ENCODE measurements at places on chromosomes 7 and 10.

GRCh38 chr10:72081772-72082590 lies 6.4 kb downstream of the SPOCK2 start:
- DNase-seq, result no peak

DNA sequence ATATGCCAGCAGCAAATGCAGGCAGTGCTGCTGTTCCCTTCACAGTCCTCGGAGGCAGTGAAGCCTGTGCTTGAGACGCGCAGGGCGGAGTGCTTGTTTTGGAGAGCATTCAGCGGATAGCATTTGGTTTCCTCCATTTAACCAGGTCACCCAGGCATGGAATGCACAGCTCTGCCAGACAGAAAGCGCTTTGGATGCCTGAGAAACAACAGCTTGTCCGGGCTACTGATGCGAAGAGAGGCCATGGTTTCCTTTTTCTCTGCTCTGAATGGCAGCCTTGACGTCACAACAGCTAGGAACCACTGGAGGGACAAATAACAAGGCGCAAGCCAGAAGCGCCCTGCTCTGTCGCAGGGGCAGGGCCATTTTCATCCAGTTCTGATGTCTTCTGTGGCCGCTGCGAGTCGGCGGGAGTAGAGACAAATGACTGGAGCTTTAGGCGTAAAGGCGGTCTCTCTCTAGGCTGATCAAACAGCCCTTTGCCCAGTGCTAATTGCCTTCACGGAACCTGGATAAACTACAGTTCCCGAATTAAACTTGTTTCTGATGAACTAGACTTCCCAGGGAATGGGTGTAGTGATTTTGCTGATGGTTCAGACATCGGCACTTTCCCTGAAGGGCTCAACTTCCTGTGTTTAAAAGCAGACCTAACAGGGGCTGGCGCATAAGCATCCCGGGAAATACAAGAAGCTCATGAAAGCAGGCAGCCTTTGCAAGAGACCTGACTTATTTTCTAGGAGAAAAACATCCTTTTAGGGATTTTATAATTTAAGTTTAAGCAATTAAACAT lies 187.6 kb upstream of the KLF14 start:
- no peak for DNase-seq

GRCh38 chr7:197413-198335 lies 5.3 kb downstream of the FAM20C start:
- no peak for DNase-seq

DNA sequence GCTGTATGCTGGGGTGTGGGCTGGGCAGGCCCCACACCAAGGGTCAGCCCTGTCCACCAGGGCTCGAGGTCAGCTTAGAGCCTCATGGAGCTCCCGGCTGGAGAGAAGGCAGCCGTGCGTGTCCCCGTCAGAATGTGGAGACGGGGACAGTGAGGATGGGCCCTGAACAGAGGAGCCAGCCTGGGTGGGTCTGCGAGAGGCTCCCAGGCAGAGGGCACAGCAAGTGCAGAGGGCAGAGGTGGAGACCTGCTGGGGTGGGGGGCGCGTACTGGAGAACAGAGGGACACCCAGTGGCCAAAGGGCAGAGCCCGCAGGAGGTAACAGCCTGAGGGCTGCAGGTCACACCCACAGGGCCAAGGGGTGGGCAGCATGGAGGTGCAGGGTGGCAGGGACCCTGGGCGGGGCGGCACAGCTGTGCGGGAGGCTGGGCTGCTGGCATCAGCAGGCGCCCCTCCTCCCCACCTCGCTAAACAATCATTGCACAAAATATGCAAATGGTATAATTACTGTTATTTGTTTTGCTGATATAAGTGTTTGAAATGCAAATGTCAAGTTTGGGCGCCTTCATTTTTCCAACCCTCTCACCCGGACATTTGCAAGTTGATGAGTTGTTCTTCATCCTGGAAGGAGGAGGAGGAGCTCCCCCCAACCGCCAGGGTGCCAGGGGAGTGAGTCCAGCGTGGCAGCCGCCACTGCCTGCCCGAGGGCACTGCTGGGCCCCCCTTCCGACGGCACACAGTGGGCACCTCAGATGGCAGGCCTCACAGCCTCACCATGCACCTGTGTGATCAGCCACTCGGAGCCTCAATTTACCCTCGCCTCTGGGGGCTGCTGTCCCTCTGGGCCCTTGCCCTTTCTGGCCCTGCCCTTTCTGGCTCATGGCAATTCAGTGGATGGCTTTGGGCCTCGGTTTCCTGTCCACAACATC lies 35.0 kb downstream of the ELFN1 start:
- DNase-seq, result no peak

GRCh38 chr10:31557854-31558253 lies 238.8 kb downstream of the ZEB1 start:
- DNase-seq, result no peak

DNA sequence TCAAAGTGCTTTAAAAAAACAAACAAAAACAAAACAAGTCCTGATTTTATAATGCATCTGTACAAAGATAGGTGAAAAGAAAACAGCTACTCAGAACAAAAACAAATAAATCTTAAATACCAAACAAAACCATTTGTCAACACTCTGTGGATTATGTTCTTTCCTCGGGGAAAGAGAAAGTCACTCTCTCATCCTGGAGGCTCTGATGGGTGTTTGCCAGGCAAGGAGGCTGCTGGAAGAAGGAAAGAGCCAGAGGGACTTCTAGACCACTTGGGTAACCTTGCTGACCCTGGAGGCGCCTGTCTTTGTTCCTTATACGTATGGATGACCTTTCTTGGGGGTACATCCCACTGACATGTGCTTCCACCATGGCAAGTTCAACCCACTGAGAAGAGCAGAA lies 92.8 kb downstream of the ZRANB1 start:
- no peak for DNase-seq

DNA sequence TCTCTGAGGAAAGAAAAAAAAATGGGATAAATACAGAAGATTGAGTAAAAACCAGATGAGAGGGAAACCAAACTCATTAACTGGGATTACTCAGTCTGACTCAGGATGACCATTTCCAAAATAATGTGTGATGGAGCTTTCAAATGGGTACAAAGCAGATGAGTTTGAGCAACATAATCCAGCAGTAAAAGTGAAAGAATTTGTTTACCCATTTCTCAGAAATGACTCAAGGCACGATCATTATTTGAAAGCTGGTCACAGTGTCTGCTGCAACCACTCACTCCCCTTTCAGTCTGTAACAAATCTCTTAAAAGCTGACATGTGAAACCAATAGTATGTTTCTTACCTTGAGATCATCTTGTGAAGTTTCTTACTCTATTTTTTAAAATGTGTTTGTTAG lies 104.7 kb upstream of the KLF14 start:
- DNase-seq, result no peak

DNA sequence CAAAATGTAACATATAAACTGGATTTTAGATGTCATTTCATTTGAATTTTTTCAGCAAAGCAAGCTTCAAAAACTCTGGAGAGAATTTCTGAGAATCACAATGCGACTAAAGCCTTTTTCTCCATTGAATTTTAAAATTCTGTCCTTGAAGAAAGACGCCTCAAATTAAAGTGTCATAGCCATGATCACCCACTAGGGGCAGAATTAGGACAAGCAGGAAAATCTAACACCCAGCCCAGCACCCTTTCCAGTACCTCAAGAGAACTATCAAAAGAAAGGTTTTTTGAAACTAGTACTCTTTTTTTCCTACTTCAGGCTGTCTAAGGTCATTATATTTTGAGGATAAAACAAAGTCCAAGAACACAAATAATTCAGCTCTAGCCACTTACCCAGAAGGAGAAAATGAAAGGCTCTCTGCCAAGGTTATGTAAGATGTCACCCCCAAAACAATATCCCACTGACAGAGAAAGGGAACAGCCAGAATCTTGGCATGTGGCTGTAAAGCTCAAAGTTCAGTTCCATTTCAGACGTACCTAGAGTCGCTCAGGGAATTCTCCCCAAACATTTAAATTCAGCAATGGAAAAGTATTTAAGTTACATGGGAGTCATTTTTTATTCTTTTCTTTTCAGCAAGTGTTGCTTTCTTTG lies 299.4 kb downstream of the SNX13 start:
- no peak for DNase-seq

- DNase-seq, result no peak
Measured at GRCh38 chr10:53476650-53477312, 704.2 kb upstream of the MBL2 start.

- no peak for DNase-seq
Measured at GRCh38 chr10:129796710-129797420, 167.2 kb downstream of the EBF3 start.

DNA sequence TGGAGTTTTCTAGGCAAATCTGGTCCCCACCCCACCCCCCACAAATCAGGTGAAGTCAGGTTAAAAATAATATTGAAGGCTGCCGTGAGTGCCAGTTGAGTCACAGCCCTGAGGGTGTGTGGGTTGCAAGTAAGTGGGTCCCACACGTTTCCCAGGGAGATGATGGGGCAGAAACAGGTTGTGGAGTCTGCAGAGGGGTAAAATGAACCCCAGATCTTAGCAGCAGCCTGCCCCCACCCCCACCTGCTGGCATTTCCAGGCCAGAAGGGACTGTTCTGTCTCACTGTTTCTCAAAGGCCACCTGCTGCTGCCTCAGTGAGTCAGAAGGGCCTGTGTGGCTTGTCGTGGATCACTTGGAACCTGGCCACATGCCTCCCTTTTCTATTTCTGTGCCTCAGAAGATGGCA lies 59.8 kb upstream of the SMNDC1 start:
- no peak for DNase-seq

DNA sequence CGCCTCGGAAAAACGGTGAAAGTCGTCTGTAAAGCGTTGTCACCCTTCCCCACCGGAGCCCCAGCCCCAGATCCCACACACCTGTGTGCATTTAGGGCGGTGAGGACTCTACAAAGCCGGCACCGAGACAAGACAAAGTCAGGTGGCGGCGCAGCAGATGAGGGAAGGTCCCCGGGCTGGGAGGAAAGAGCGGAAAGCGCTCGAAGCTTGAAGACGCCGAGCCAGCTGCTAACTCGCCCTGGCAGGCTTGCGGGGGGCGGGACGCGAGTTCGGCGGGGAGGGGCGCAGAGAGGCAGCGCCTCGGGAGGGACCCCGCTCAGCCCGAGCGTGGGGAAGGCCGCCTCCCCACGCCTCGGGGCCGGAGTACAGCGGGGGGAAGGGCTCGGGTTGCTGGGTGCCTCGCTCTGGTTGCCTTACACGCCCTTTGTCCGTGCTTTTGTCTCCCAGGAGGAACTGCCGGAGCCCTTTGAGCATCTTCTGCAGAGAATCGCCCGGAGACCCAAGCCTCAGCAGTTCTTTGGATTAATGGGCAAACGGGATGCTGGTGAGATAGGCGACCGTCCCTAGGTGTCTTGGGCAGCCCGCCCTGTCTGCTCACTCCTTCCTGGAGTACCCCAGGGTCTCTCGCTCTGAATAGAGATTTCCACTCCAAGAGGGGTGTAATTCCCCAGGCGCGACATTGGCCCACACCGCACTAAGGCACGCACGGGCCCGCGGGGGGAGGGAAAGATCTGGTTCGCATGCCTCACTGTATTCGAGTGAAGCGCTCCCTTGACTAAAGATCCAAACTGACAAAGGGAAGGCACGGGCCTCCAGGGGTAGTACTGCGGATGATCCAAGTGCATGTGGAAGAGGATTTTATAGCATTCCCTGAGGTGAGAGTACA lies 1.6 kb downstream of the TAC1 start:
- DNase-seq, result no peak

GRCh38 chr7:55641273-55641691 lies 69.0 kb upstream of the VOPP1 start:
- no peak for DNase-seq

DNA sequence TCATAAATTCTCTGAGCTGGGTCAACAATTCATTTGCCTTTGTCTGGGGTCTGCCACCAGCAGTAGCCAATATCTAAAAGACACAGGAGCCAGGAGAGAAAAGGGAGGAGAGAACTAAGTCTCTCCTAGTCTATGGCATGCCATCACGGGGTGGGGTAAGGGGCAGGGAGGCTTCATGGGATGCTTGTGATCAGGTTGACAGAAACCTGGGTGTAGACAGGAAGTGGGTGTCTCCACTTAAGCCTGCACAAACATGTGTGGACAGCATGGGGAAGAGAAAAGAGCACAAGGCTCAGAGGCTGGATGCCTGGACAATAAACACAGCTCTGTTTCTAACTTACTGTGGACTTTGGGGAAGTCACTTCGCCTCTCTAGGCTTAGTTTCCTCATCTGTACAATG lies 11.5 kb upstream of the C10orf53 start:
- no peak for DNase-seq

- no peak for DNase-seq
Measured at GRCh38 chr7:20238754-20239324, 21.7 kb upstream of the MACC1 start.

DNA sequence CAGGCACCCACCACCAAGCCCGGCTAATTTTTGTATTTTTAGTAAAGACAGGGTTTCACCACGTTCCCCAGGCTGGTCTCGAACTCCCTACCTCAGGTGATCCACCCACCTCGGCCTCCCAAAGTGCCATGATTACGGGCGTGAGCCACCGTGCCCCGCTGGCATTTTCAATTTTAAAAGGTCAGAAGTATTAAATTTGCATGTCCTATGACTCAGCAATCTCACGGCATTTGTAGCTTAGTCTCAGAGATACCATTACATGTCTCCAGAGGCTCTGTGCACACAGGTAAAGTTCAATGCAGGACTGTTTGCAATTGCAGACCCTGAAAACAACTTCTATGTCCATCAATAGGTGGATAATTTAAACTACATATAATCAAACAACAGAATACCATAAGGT lies 99.2 kb downstream of the DLG5 start:
- DNase-seq, result no peak

DNA sequence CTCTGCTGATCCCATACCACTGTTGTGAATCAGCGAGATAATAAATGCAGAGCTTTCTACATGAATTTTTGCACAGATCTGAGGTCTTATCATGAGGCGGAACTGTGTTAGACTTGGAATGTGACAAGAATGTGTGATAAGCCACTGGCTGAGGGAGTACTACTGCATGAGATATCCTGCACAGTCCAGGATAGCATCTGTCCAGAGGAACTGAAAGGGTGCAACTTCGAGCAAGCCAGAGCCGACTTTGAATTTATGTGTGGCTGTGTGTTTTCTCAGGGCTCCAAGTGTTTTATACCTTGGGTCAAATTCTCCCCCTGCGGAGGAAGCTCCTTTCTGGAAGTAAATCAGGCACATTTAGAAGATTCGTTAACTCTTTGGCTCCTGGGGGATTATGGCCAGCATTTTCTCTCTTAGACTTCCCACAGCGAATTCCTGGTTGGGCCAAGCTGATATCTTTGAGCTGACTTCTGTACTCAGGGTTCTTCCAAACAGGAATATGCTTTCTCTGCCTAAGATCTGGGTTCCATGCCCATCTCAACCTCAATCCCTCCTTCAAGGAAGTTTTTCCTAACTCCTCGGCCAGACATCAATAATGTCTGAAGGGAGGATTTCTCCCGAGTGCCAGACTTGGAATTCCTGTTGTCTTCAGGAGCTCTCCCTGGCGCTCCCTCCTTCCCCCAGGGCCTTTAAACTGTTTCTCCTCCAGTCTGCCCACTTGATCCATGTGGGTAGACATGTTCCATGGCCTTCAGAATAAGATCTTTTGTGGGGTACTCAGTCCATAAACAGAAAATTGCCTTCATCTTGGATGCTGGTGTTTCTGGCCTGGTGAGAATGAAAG lies 2.5 kb upstream of the MEST start:
- DNase-seq, result no peak

- DNase-seq, result no peak
Measured at GRCh38 chr7:37714606-37715005, 31.0 kb downstream of the GPR141 start.

All from CD8-positive, alpha-beta memory T cell (primary cell).